Activated CD8-positive, alpha-beta memory T cell treated with anti-CD3 and anti-CD28 coated beads for 4 hours (primary cell): ENCODE measurements at places on chromosomes 12 and 14.

DNA sequence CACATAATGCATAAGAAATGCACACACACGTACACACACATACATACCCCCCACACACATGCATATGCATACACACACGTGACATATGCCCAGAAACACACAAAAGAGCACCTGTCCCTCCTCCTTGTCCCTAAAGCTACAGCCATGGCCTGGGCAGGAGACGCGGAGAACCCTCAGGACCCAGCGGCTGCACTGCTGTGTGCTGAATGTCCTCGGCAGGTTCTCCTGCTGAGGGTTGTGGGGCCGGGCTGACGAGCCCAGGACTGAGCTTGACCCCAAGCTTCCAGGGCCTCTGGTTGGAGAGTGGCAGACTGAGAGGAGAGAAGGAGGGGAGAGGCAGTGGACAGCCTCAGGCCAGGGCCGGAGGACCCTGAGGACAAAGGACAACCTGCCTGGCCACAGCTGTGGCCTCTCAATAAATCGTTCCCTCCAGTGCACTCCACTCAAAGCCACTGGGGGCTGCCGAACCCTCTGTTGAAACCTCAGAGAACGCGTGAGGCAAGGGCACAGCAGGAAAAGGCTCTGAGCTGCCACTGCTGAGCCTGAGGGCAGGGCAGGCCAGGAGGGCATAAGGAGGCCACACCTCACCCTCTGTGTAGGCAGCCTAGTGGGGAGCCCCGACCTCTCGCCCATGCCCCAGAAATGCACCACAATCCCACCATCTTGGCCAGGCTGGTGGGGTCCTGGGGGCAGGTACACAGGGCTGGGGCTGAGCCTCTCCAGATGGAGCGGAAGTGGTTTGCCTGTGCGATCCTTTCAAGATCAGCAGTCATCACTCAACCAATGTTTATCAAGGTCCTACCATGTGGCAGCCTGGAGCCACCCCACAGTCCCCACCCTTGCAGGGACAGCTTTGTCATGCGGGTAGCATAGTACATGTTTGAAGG is 3.1 kb downstream of the CACNA2D4 start:
- DNase-seq, result no peak

GRCh38 chr14:94775091-94775870 is 5.4 kb upstream of the GSC start:
- no peak for DNase-seq

DNA sequence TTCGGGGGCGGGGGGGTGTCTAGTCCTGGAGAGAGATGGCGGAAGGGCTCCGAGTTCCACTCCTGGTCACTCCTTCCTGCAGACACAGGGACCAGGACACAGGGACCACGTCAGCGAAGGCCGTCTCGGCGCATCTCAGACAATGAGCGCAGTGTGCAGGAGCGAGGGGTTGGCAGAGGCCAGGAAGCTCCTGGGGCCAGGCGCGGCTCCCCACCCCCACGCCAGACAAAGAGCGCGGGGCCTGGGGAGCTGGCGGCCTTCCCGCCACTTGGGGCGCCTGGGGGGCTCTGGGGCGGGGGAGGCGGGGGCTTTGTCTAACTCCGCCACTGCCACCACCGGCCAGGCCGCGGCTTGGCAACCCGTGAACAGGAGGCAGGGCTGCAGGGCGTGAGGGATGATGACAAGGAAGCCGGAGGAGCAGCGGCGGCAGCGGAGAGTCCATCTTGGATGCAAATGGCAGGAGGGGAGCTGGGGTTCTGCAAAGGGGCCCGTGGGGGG is 2.2 kb downstream of the CDK2AP1 start:
- no peak for DNase-seq

DNA sequence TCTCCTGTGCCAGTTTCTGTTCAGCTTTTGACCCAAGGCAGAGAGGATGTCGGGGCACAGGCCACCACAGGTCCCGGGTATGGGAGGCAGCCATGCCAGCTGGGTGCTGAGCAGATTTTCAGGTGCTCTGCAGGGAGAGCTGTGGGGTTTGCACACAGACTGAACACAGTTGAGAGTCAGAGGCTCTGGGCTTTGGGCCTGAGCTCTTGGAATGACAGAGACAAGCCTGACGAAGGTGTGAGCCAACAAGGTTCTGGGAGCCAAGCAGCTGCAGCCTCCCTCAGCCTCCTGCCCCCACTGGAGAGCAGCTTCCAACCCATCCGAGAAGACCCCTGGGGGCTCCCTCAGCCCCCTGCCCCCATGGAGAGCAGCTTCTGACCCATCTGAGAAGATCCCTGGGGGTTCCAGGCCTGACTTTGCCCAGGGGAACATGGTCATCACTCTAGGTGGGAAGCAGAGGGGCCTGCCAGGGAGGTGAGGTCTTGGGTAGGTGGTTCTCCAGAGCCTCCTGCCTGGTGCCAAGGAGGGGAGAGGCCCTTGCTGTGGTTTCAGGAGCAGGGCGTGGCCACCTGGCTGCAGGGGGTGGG is 13.8 kb downstream of the FBRSL1 start:
- DNase-seq, result no peak

- no peak for DNase-seq
Measured at GRCh38 chr14:33726685-33727084, 224.2 kb downstream of the EGLN3 start.

- DNase-seq, result no peak
Measured at GRCh38 chr12:64237382-64237781, 15.3 kb upstream of the KICS2 start.

DNA sequence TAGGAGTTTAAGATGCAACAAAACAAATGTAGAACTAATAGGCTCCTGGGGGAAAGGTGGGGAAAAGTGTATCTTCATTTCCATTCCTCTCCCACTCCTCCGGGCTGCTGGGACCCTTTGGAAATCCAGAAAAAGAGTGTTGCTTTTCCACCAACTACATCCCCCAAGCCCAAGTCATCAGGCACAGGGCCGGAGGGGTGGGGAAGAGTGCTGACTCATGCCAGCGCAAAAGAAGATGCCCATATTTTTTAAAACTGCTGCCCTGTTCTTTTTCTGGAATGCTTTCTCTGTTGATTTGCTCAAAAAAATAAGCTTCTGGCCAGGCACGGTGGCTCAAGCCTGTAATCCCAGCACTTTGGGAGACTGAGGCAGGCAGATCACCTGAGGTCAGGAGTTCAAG is 70.9 kb downstream of the TBK1 start:
- no peak for DNase-seq

DNA sequence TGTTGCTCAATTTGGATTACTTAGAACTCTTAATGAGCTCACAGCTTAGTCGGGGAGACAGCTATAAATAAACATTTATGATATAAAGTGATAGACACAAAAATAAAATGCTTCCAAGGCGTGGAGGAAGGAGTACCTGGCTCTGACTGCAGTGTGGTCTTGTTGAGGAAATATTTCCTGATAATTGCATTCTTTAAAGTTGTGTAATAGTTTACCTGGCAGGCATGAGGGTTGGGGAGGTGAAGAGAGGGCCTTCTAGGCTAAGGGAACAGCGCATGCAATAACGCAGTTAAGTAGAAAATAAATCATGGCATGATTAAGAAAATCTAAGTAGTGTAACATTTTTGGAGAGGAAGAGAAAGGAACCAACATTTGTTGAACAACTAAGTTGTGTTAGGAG is 260.5 kb upstream of the ATP2B1 start:
- DNase-seq, result no peak

DNA sequence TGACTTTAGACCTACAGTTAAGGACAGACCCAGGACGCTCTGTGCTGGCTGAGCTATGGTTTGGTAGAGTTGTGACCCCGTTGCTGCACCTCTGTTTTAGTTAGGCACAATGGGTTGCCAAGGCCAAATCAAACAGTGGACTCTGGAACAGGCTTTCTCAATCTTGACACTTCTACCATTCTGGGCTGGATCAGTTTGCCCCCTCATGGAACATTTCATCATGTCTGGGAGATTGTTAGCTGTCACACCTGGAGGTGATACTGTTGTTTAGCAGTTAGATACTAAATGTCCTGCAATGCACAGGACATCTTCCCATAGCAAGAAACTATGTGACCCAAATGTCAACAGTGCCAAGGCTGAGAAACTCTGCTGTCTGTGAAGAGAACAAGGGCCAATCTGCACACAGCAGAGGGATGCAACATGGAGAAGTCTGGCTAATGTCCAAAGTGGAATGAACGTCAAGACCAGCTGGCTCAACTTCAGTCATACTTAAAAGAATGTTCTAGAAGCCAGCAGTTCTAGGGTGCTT is 65.6 kb upstream of the DICER1 start:
- DNase-seq, result no peak

DNA sequence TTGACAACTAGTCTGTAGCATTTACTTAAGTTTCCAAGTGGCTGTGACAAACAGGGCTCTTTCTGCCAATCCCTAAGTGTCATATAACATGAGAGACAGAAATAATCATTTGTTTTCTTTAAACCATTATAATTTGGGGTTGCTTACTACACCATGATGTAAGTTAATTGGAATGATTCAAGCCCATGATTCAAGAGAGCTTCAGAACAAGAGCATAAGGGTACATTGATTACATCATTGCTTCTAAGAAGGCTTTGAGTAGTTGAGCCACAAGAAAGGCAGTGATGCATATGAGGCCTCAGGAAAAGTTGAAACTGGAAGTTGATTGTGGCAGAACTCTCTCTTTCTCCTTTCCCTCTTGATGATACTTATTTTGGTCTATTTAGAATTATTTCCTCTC is 444.0 kb downstream of the CCER1 start:
- no peak for DNase-seq

GRCh38 chr12:106046301-106046846 is 92.4 kb downstream of the NUAK1 start:
- no peak for DNase-seq

DNA sequence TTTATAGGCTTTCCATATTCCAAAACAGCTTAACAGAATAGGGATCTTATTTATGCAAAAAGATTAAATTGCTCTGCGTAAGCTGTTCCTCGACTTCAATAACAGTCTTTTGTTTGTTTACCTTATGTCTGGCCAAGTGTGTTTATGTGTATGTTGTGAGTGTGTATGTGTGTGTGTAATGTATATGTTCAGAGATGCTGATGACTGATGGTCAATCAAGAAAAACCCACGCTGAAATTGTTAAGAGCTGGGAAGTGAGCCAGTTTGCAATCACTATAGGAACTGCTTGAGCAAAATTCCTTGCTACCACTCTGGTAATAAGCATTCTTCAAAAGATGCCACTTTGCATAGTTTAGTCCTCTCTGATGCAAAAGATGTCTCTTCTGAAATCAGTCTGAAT is 59.6 kb downstream of the PRKD1 start:
- no peak for DNase-seq

DNA sequence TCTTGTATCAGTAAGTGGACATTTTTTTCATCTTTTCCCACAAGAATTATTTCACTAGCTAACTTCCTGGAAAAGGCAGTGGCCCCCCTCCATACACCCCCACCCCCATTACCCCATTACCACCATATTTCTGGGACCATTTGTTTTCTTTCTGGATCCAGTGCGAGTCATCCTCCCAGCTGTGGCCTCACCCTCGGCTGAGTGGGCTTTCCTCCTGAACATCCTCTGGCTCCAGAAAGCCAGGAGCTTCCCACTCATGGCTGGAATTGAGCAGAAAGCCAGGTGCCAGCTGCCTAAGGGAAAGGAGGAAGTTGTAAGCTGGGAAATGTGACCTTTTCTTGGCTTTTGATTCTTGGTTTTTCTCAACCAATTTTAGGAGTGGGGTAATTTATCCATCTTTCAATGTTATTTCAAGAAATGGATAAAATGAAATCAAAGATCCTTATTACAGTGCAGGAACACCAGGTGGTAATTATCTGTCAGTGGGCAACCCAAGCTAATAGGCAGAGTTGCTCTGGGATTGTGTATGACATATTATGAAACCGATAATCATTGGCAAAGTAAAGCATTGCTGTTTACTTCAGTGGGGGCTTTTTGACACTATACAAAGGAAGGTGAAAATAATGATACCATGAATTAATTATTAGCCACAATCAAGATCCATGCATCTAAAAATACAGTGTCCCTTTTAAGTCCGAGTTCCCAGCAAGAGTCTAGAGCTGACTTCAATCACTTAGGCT is 124.6 kb downstream of the KICS2 start:
- DNase-seq, result no peak

DNA sequence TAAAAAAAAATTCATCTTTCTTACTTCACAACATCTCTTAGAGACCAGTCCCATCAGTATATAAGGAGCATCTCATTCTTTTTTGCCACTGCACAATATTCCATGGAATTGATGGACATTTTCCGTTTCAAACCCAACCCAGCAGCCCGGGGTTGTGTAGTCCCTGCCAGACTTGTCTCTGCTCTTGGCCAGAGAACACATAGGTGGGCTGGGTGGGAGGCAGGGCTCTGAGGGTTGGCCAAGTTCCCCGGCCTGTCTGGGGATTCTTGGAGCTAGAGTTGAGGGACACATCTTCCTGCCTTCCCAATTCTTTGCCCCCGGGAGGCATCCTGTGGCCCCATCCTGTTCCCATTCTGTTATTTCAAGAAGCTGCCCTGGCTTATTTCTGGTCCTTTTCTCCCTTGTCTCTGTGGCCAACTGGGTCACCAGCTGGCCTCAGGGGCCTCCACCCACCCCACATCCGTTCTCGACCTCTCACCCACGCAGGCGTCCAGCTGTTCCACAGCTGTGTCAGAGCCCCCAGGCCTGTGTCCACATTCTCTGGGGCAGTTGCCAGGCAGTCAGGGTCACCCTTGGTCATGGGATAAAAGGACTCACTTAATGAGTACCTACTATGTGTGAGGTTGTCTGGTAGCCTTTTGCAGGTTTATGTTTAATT is 52.0 kb upstream of the CCDC63 start:
- no peak for DNase-seq

DNA sequence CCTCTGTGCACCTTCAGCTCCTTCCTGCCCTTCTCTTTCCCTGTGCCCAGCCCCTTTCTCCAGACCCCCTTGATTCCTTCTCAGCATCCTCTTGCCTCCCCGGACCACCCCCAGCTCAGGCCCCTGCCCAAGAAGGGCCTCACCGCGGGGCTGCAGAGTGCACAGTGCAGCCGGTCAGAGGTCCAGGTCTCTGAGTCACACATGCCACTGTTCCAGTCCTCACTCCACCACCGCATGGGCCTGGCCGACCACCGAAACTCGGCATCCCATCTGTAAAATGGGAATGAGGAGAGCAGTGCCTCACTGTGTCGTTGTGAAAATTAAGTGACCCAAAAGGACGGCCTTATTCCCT is 13.3 kb downstream of the BDKRB1 start:
- DNase-seq, result no peak

DNA sequence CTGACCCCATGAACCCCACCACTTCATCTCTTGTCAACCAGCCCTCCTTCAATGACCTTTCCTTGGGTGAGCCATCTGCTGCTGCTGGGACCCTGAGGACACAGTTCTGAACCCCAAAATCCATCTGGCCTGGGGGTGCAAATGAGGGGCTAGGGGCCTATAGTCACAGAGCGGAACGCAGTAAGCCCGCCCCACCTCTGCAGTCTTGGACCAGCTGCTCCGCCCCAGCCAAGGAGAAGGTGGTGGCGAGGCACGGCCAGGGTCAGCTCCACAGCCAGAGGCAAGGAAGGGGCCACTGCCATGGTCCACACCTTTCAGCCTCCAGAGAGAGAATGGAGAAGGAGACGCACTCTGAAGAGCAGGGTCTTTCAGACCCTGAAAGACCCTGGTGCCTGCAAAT is 5.1 kb downstream of the TMEM179 start:
- DNase-seq, result no peak

- DNase-seq, result no peak
Measured at GRCh38 chr12:48279601-48280000, 71.1 kb downstream of the ZNF641 start.
